ENCODE measurements at places on chromosomes 12 and 14. TPM values are rescaled to one million over a fixed set of nuclear protein-coding genes. Genes with fewer than 3 reads are reported as not detected.

DNA sequence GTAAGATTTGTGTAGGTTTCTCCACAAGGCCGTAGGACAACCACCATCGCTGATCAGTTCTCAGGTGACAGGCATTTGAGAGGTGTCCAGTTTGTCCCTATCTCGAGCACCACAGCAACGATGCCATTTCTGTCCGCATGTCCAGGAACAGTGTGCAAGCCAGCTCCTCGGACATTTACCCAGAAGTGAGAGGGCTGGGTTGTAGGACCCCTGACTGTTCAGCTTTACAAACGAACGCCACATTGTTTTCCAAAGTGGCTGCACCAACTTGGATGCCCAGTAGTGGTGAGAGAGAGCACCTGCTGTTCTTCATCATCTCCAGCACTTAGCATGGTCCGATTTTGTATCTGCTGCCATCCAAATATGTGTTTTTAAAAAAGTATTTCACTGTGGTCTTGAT is 38.6 kb downstream of the CYP46A1 start:
- no peak for DNase-seq

DNA sequence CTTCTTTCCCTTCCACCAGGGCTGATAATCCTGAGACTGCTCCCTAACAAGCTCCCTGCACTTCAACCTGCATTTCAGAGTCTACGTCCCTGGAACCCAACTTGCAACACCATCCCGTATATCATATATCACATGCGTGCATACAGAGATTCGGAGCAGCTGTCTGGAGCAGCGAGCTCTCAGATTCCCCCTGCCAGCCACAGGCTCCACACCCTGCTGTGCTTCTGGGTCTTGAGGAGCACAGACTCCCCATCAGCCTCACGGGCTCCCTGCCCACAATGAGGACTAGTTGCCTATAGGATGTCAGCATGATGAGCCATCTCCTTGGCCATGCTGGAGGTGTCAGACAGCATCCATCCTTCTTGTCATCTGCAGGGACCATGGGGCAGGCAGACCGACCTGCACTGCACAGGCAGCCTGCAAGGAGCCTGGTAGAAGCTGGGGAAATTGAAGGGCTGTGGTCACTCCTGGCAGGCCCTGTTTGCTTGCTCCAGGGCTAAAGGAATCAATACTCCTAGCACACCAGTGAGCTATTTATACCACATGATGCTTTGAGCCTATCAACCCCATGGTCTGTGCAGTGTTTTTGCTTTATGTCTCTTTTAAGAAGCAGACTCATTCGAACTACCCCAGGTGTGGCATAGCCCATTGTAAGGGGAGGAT is 19.6 kb upstream of the HDAC7 start:
- no peak for DNase-seq

- no peak for DNase-seq
These were observed 134.4 kb downstream of the BCAT1 start for GRCh38 chr12:24814379-24815113.

GRCh38 chr14:72921396-72921795 is 4.9 kb upstream of the DCAF4 start:
- DNase-seq: no peak

FAM181A gene
- total RNA-seq: not detected

KICS2 gene
- total RNA-seq: 7.9 TPM

OR4E2 gene
- total RNA-seq: not detected

AGAP2 gene
- 4.0 TPM for total RNA-seq

ZNF891 gene
- 1.8 TPM for total RNA-seq

Data from esophagus muscularis mucosa (tissue), 4 donors.